Stromal cell of bone marrow (primary cell): ENCODE measurements at places on chromosomes 7 and 10.

- DNase-seq: no peak
Observed at GRCh38 chr7:139767561-139767982, 10.2 kb downstream of the HIPK2 start.

- DNase-seq: peak; percentile 25
Observed at GRCh38 chr10:9302140-9302746, 1247.8 kb downstream of the GATA3 start.

DNA sequence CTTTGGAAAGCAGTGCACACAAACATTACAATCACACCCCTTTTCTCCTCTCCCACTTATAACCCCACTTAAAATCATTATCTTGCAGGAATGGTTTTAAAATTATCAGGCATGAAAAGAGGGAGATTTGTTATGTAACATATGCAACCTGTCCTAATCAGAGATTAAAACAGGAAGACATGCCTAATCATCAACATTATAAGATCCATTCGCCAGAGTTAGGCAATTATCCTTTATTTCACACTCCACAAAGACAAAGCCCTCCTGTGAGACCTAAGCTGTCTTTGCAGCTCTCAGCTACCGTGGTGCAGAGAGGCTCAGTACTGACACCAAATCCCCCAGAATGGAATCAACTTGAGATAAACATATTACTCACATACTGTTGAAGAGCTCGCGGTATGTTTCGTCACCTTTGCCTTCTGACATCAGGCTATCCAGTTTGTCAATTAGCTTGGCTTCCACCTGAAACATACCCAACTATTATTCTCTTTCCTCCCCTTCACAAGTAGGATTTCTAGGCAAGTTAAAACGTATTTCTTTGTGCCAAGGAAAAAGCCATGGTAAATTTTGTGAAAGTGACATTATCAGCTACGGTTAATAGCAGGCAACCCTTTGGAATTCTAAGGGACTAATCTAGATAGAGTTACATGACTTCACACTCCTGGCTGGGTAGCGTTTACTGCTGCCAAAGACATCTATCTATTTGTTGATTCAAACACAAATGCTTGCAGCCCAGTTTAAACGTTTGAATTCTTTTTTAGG is 226.2 kb upstream of the IMMP2L start:
- no peak for DNase-seq

DNA sequence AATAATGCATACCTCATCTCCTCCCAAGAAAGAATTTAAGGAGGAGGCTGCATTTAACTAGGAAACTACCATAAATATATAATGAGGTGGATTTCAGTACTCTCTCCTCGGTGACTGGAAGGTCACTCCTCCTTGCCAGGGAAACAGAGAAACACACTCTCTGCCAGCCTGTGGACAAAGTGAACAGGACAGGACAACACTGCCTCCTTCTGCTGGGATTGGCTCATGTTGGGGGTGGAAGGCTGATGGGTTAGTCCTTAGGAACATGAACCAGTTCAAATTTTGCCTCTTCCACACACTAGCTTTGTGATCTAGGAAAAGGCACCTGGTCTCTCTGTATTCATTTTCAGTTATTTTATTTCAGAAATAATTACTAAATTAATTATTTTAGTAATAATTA is 50.6 kb upstream of the STEAP4 start:
- peak; percentile 50 for DNase-seq

DNA sequence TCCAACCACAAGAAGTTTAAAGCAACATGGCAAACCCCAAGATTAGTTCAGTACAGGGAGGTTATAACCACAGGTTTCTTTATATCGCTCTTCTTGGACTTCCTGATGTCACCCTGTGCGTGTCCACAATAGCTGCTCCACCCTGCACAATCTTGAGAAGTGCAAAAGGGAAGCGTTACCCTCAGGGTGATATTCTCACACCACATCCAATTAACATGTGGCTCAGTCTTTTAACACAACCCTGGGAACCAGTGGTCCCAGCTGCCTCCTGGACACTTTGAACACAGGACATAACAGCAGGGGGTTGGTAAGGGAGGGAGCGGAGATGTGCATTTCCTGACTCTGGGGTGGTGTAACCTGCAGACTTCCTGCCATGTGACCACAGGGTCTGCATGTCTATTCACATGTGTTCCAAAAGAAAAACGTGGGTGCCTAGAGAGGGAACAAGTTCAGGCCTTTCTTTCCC is 64.6 kb downstream of the GSAP start:
- DNase-seq: no peak

DNA sequence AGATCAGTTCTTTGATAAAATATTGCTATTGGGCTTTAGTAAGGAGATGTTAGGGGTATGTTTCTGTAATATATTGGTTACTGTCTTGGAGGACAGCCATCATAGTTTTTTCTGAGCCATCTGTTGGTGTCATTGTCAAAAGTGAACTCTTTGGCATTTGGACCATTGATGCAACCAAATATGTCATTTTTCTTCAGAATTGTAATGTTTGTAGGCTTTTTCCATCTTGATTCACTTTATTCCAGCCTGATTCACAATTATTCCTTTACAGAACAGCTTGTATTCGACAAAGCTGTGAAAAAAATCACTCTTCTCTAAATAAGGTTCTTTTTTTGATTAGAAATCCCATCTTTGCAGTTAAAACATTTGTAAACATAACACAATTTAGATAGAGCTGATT is 37.4 kb downstream of the SMNDC1 start:
- DNase-seq: no peak

DNA sequence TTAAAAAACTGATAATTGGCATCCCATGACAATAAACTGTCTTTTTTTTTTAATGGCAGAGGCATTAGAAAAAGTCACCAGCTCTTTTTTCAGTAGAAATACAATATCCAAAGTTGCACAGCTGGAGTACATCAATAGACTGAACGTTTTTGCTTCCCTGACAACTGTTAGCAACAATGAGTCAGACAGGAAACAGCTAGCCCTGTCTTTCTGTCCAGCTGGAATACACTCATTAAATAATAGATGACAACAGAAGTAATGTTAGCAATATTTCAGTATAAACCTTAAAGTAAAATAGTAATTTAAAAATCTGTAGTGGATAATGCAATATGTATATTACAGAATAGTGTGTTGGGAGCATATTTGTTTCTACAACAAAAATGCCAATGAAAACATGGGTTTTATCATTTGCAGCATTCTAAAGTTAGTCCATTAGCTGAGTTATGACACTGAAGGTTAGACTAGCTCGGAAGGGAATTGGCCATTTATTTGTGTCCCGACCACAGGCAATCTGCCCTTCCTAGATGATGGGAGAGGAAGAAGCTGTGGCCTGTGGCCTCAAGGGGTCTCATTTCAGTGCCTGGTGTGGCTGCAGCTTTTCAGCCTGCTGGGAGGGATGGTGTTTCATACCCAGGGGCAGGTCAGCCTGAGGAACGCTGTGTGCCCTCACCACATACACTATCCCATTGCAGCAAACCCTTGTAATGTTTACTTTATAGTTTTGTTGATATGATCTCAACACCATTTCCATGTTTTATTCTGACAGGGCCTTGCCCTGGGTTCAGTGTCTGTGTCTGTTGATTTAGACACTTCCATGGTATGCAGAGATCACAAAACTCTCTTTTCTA is 173.3 kb downstream of the SLC16A9 start:
- DNase-seq: peak; percentile 90

DNA sequence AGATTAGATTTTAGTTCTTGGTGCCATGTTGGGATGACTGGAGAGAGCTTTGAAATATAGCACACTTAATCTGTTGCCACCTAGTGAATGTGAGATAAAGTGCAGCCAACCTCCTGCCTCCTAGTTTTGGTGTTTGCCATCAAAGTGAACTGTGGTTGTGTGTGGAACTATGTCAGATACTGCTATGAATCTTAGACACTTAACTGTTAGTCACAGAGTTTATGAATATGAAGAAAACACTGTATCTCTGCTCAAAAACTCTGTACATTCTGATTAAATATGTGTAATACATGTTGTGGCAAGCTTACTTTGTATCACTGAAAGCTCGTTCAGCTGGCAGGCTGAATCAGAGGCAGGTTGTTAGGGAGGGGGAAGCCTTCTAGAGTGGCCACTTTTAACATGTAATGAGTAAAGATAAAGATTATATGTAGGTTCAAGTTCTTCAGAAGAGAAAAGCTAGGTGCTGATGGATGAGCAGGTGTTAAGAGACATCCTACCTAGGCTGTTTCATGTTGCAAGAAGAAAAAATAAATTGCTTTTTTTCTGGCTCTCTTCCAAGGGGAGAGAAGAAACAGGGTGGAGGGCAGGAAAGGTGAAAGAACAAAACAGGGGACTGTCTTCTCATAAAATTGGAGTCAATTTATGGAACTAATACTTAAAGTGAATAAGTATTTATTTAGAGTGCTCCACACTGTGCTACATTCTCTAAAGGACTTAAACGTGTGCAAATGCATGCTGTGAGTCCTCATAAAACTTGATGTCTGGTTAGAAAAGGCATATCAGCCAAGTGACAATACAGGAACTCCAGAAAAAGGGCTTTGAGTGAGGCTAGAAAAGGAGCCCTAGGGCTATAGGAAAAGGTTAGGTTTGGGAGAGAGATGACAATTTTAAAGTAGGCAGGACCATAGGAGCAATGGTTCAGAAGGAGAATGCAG is 14.1 kb upstream of the LAMB1 start:
- DNase-seq: peak; percentile 55
